ENCODE measurements at places on chromosomes 7 and 10.

GRCh38 chr7:92778972-92779371 lies 57.4 kb downstream of the CDK6 start:
- DNase-seq, result peak; percentile 46

- DNase-seq, result no peak
Measured at GRCh38 chr10:36170943-36171501, 528.9 kb upstream of the FZD8 start.

GRCh38 chr10:61548364-61548763 lies 95.2 kb upstream of the TMEM26 start:
- DNase-seq, result no peak

- DNase-seq, result no peak
Measured at GRCh38 chr10:61836888-61837754, 64.4 kb upstream of the ARID5B start.

- DNase-seq, result peak; percentile 34
Measured at GRCh38 chr10:77715088-77715487, 77.5 kb upstream of the KCNMA1 start.

DNA sequence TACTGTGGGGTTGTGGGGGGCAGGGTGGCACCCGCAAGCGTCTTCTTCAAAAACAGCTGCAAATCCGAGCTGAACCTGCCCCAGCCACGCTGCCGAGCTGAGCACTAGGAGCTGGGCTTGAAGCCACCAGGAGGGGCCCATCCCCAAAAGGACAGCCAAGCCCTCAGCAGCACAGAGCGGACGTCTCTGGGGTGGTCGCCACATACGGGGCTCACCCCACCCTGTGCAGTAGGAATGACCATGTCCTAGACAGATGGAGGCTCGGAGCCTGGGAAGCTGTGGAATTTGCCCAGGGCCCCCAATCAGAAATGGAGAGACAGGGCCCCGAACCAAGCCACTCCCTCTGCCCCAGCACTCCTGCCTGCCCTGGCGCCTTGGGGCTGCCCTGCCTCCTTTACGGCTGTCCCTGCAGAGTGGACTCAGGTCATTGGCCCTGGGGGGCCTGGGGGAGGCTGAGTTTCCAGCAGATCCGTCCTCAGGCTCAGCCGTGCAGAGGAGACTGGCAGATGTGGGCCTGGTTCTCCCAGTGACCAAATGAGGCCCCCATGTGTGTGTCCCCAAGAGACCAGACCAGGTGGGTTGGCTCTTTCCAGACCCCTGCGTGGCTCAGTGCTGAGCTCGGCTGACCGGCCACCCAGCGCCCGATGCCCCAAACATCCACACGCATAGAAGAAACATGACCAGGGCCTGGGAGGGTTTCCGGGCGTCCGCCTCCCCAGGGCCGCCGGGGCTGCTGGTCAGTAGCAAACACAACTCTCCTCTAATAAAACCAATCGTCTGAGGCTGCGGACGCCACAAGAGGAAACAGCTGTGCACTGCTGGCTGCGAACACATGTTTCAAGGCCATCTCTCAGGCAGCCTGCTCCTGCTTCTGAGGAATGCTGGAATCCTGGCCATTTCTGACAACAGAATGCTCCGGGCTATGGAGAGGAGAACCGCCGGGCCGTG lies 54.9 kb downstream of the PDGFA start:
- DNase-seq, result no peak

DNA sequence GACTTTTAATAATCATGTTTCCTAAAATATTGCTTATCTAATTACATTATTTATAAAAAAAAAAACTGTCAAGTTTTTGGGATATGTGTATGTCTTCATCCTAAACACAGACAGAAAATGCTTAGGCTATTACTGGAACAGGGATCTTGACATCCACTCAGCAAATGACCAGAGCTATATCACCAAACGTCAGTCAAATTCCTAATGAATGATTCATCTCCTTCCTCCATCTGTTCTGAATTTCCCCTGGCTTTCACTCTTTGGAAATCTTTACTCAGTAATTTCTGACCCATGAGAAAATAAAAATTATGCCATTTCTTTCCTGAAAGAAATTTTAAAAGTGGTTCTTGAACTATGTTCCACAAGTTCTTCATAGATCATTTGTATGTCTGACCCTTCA lies 552.4 kb upstream of the KCND2 start:
- DNase-seq, result no peak

DNA sequence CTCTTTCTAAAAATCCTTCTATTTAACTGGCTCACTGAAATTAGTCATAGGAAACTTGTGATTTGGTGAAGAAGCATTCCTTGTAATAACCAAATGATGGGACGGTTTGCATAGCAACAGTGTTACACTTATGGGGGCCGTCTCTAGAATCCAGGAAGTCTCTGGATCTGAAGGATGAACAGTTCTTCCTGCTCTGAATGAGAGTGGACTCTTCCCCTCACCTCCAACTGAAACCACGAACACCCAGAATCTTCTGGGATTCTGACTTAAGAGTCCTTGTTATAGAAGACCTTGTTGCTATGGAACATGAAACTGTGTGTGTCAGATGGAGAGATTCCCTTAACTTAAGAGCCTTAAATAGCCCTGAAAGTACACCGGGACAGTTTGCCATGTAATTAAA lies 23.2 kb downstream of the NOLC1 start:
- no peak for DNase-seq

GRCh38 chr10:102230861-102231356 lies 4.8 kb downstream of the ELOVL3 start:
- peak; percentile 54 for DNase-seq

DNA sequence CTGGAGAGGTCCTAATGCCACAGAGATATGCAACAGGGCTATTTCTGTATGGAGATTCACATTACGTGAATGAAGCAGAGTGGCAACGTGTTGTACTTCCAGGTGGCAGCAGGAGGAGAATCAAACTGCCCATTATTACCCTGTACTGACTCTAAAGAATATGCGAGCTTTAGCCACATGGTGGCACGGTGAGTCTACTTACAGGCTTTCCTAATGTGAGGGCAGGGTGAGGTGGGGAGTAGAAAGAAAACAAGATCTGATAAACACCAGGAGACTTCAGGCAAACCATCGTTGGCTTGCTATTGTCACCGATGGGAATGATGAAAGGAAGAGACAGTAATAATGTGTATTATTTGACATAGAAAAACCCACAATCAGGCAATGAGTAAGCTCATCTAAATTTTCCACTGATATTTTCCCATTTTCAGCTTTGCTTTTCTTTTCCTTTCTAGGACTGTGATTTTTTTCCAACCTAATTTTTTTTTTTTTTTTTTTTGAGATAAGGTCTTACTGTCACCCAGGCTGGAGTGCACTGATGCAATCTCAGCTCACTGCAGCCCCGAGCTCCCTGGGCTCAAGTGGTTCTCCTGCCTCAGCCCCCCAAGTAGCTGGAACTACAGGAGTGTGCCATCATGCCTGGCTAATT lies 164.3 kb downstream of the BTAF1 start:
- DNase-seq, result peak; percentile 91

DNA sequence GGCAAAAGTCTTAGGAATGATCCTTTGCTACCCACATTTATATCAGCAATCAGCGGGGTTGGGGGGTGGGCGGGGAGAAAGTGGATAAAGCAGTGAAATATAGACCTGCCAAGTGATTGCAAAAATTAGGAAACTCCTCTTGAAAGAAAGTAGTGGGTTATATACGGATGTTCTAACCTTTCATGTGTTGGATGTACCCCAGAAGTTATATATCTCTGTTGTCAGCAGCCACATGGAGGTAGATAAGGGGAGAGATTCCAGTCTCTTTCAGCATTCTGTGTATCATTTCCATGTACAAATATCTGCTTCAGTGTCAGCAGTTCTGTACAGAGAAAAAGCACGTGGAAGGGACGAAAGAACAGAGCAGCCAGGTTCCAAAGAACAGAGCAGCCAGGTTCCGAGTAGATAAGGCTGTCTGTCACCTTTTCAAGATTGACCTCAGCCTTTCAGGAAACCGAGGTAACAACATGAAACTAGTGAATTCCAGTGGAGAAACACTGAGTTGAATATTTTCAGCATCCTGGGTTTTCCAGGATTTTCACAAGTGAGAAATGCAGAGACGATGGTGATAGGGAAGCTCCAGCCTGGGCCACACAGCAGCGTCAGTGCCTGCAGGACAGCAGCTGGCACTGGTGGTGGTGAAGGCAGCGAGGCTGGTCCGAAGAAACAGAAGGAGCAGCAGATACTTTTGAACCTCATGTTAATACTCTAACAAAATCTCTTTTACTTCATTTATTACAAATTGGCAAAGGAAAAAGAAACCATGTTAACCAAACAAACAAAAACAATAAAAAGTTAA lies 212.3 kb downstream of the C7orf25 start:
- no peak for DNase-seq

DNA sequence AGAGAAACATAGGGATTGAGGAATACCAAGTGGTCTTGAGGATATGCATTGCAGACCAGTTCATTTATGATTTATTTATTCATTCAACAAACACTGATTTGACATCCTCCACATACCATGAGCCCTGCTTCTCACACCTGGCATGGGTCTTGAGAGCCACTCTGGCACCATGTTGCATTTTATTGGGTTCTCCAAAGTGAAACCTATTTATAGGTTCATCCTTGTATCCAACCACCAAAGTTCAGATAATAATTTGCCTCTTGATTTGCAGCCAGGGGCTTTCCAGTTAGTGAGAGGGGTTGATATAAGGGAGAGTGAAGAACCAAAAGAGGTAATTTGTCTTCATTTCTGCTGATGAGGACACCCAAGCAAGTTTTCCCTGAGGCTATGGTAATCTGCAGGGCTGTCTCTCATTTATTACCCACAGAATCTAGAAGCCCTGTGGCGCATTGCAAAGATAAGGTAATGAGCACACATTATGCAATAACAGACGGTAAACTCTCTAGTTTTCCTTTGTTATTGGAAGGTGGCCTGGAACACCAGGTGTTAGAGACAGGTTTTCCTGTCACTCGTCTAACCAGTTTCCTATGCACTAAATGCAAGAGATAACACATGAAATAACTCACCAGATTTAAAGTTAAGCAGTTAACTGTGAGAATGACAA lies 28.8 kb upstream of the ICA1 start:
- no peak for DNase-seq

- DNase-seq, result peak; percentile 54
Measured at GRCh38 chr10:87734987-87735827, 75.5 kb downstream of the PAPSS2 start.

DNA sequence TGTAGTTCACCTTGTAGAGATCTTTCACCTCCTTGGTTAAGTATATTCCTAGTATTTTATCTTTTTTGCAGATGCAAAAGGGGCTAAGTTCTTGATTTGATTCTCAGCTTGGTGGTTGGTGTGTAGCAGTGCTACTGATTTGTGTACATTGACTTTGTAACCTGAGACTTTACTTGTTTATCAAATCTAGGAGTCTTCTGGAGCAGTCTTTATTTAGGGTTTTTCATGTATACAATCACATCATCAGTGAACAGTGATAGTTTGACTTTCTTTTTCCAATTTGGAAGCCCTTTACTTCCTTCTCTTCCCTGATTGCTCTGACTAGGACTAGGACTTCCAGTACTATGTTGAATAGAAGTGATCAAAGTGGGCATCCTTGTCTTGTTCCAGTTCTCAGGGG lies 33.8 kb downstream of the GPR22 start:
- no peak for DNase-seq

DNA sequence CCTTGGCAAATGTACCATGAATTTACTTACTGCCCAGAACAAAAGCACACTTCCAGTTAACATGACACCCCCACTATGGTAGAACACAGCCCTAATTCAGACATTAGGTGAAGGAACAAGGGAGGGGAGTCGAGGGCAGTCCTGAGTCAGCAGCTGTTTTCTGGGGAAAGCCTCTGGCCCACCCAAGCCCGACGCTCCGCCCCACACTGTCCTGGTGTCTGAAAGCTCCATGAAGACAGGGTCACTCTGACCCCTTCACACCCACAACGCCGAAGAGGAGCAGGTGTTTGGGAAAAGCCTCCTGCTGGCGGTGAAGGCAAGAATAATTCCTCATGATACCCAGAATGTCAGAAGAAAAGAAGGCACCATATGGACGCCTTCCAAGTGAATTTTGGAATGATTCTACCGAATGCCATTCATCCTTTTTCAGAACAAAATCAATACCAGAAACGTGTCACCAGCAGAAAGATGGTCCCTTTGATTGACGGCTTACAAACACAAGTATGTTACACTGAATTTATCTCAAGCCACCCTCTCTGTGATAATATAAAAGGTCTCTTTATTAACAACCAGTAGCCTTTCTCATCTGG lies 172.1 kb downstream of the DIP2C start:
- DNase-seq, result no peak

DNA sequence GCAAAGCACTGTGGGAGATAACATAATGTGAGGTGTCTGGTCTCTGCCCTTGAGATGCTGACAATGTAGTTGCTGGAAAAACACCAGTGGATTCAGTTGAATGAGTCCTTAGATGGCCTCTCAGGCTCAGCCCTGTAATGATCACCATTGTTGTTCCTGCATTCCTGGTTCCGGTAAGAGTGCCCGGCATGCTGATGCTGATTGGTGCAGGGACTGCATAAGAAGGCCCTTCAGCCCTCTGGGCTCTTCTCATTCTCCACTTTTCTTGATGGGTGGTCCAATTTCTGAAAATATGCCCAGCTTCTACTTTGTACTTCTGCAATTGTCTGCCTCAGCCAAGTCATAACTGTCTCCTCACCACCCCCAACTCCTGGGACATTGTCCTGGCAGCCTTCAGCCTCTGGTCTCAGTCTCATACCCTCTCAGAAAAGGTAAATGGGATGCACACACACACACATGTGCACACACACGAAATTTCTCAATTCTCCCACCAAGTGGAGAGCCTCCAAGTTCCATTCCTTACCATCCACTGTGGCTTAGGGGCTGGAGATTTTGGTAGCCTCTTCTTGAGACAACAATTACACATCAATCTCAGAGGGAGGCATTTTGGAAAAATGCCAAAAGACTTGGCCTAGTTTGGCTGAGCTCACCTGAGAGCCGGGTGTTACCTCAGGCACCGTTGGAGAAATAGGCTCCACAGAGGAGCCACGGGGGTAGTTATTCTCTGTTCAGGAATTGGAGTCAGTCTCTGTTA lies 314.9 kb downstream of the RPS24 start:
- DNase-seq, result no peak
